Upper lobe of left lung (tissue), 6 donors: ENCODE measurements at places on chromosomes 11 and 22. TPM values are rescaled to one million over a fixed set of nuclear protein-coding genes. Genes with fewer than 3 reads are reported as not detected.

GRCh38 chr11:101848262-101848661 lies 66.5 kb upstream of the CEP126 start:
- H3K36me3 ChIP-seq, result no peaks in the 10 kb centered on the region
- no peak overlapping the region for H3K27ac ChIP-seq
- H3K27me3 ChIP-seq, result no peaks in the 10 kb centered on the region
- no peak overlapping the region for H3K4me3 ChIP-seq
- DNase-seq, result no peak

DNA sequence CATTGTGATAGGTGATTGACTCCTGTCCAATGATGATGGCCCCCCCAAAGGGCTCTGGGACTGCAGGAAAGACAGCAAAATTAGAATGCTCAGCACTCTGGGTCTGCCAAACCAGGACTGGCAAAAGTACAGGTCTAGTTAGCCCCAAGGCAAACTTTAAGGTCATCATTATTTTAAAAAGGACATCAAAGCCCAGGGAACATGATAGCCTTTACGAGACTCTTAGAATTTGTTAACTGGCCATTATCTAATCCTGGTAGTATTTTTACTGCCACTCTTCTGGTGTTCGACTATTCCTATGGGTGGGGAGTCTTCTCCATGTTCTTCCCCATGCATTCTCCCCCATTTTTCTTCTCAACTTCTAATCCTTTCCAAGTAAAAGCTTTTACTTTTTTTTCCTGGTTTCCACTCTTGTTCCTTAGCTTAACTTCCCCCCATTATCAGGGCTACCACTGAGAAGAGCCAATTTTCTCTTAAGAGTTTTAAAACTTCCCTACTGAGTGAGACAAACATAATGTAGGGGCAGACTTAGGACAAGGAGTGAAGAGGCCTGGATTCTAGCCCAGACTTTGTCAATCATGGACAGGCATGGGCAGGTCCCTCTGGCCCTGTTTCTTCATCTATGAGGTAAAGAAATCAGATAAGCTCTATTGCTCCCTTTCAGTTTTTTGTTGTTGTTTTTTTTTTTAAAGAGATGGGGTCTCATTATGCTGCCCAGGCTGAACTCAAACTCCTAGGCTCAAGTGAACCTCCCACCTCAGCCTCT lies 7.1 kb downstream of the DDB1 start:
- no peaks in the 10 kb centered on the region for H3K27me3 ChIP-seq
- H3K27ac ChIP-seq, result no peak overlapping the region
- H3K4me1 ChIP-seq, result peaks cover 3% of the 10 kb centered on the region
- no peak for DNase-seq
- H3K36me3 ChIP-seq, result peaks cover 72% of the 10 kb centered on the region

The TSPAN18 gene
- total RNA-seq, result 20.0 TPM

The INPP5J gene
- total RNA-seq, result 5.9 TPM

DNA sequence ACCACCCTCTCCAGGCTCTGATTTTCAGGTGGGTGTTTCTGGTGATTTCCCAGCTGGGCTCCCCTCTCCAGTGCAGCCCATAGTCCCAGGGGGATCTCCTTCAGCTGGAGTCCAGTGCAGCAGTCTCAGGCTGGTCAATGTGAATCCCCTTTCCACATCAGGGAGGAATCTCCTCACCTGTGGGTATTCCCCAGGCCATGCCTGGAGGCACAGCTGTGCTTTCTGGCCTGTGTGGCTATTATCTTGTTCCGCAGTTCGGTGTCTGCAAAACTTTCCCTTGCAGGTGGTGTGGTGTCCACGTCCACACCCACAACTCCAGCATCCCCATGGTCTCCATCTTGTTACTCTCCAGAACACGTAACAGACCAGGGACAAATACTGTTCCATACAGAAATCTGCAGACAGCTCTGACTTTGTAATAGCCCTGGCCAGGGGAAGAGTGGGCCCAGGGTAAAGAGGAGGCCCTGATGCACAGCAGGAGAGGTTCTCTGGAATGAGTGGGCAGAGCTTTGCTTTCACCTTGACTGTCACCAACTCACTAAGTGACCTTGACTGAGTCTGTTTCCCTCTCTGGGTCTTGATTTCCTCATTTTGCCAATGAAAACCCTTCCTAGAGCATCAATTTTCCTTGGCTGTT lies 183.2 kb downstream of the CSNK2A3 start:
- no peaks in the 10 kb centered on the region for H3K36me3 ChIP-seq
- H3K4me3 ChIP-seq, result no peak overlapping the region
- no peak for DNase-seq
- no peaks in the 10 kb centered on the region for H3K4me1 ChIP-seq
- H3K27me3 ChIP-seq, result no peaks in the 10 kb centered on the region
- no peak overlapping the region for H3K27ac ChIP-seq

The SMTNL1 gene
- not detected for total RNA-seq

The CD248 gene
- 5.2 TPM for total RNA-seq

DNA sequence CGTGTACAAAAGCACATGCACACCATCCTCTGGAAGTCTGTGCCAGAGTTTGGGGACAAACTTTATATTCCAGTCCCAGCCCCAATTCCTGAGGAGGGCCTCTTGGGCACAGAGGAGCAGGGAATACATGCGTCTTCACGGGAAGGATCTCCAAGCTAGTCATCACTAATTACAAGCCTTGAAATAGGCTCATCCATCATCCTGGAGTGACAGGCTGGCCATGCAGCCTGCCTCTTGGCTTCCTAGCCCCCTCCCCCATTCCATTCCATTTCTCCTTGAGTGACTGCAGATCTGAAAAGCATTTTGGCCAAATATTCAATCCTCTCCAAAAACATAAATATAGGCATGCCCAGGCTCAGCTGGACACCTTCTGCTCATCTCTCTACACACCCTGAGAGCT lies 24.8 kb downstream of the SERPING1 start:
- no peak for DNase-seq
- no peaks in the 10 kb centered on the region for H3K27me3 ChIP-seq
- H3K4me1 ChIP-seq, result no peaks in the 10 kb centered on the region
- no peak overlapping the region for H3K27ac ChIP-seq

GRCh38 chr11:32643526-32643925 lies 59.9 kb downstream of the EIF3M start:
- H3K4me1 ChIP-seq, result no peaks in the 10 kb centered on the region
- no peak overlapping the region for H3K4me3 ChIP-seq
- no peaks in the 10 kb centered on the region for H3K27me3 ChIP-seq
- no peak overlapping the region for H3K27ac ChIP-seq
- no peak for DNase-seq
- no peaks in the 10 kb centered on the region for H3K36me3 ChIP-seq

GRCh38 chr22:45877036-45877380 lies 100.0 kb downstream of the WNT7B start:
- H3K27ac ChIP-seq, result no peak overlapping the region
- DNase-seq, result peak; percentile 7
- H3K4me1 ChIP-seq, result peaks cover 4% of the 10 kb centered on the region
- H3K36me3 ChIP-seq, result no peaks in the 10 kb centered on the region
- H3K4me3 ChIP-seq, result no peak overlapping the region
- peaks cover 7% of the 10 kb centered on the region for H3K27me3 ChIP-seq

- DNase-seq, result peak; percentile 20
- H3K4me3 ChIP-seq, result no peak overlapping the region
- peaks cover 10% of the 10 kb centered on the region for H3K36me3 ChIP-seq
- H3K27me3 ChIP-seq, result no peaks in the 10 kb centered on the region
- peaks cover 16% of the 10 kb centered on the region for H3K4me1 ChIP-seq
Measured at GRCh38 chr22:47174671-47175112, 412.2 kb downstream of the TBC1D22A start.

- no peak for DNase-seq
- no peaks in the 10 kb centered on the region for H3K27me3 ChIP-seq
- peaks cover 21% of the 10 kb centered on the region for H3K4me1 ChIP-seq
- H3K27ac ChIP-seq, result peak overlapping the region; percentile 98
- no peaks in the 10 kb centered on the region for H3K36me3 ChIP-seq
- H3K4me3 ChIP-seq, result peak overlapping the region; percentile 4
Measured at GRCh38 chr11:78420255-78420764, 2.7 kb upstream of the GAB2 start.

DNA sequence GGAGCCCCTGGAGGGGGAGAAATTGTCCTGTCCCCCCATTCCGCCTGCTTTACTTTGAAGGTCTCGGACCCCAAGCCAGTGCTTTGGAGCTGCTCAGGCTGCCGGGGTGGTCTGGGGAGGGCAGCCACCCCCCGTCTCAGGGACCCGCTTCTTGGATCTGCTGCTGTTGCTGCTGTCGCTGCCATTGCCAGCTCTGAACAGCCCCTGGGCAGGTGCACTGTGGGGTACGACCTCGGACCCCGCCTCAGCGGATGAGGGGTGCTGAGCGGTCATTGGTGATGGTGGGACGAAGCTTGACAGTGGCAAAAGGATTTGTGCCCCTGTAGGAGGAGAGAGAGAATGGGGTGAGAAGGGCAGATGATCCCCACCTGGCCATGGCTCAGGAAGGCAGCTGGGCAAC lies 1.1 kb upstream of the SLC16A8 start:
- DNase-seq, result no peak
- no peak overlapping the region for H3K27ac ChIP-seq
- no peak overlapping the region for H3K4me3 ChIP-seq
- peaks cover 32% of the 10 kb centered on the region for H3K4me1 ChIP-seq
- H3K27me3 ChIP-seq, result peaks cover 34% of the 10 kb centered on the region

The ACP2 gene
- total RNA-seq, result 37.0 TPM

GRCh38 chr22:39560127-39560526 lies 10.4 kb upstream of the CACNA1I start:
- peaks cover 10% of the 10 kb centered on the region for H3K4me1 ChIP-seq
- H3K4me3 ChIP-seq, result no peak overlapping the region
- H3K27me3 ChIP-seq, result no peaks in the 10 kb centered on the region
- H3K27ac ChIP-seq, result no peak overlapping the region
- DNase-seq, result no peak
- H3K36me3 ChIP-seq, result no peaks in the 10 kb centered on the region

The SCGB1A1 gene
- total RNA-seq, result 1,522 TPM

GRCh38 chr11:58652726-58653280 lies 30.3 kb downstream of the CNTF start:
- H3K36me3 ChIP-seq, result no peaks in the 10 kb centered on the region
- no peaks in the 10 kb centered on the region for H3K27me3 ChIP-seq
- H3K4me3 ChIP-seq, result no peak overlapping the region
- no peak for DNase-seq
- H3K4me1 ChIP-seq, result no peaks in the 10 kb centered on the region
- H3K27ac ChIP-seq, result no peak overlapping the region

GRCh38 chr11:94586546-94586945 lies 19.4 kb downstream of the PIWIL4 start:
- no peaks in the 10 kb centered on the region for H3K4me1 ChIP-seq
- H3K36me3 ChIP-seq, result no peaks in the 10 kb centered on the region
- no peak overlapping the region for H3K27ac ChIP-seq
- DNase-seq, result no peak
- H3K4me3 ChIP-seq, result no peak overlapping the region

DNA sequence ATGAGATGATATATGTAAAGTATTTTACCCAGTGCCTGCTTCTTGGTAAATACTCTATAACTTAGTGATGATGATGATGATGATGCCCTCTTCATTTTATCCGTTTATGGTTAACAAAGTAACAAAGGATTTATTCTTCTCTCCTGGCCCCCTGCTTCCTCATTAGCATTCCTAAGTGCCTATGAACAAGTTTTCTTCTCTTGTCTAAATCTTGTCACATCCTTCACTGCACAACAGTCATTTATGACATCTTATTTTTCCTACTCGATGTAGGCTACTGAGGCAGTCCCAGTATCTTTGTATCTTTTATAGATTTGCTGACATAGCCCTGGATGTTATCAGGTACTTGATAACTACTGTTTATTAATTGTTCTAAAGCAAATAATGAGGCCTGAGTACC lies 754.4 kb upstream of the ARHGAP42 start:
- no peaks in the 10 kb centered on the region for H3K4me1 ChIP-seq
- no peaks in the 10 kb centered on the region for H3K27me3 ChIP-seq
- H3K4me3 ChIP-seq, result no peak overlapping the region
- no peaks in the 10 kb centered on the region for H3K36me3 ChIP-seq

DNA sequence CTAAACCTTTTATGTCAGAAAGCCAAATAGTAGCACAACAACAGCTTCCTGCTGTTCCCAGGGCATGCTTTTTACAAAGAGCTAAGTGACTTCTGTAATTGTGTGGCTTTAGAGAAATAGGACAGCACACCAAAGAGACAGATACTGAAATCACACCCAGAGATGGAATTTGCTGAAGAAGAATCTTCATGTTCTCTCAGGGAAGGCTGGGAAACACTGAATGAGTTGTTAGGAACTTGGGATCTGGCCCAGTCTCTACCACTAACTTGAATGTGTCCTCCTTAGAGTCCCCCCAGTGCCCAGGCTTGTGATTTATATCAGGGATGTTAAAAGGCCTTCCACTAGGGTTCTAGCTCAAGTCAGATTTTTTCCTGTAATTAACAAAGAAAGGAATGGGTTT lies 175.2 kb downstream of the DBX1 start:
- H3K4me3 ChIP-seq, result no peak overlapping the region
- H3K27ac ChIP-seq, result no peak overlapping the region
- no peak for DNase-seq
- peaks cover 9% of the 10 kb centered on the region for H3K4me1 ChIP-seq
- no peaks in the 10 kb centered on the region for H3K27me3 ChIP-seq

- H3K36me3 ChIP-seq, result no peaks in the 10 kb centered on the region
- no peaks in the 10 kb centered on the region for H3K27me3 ChIP-seq
- H3K4me3 ChIP-seq, result no peak overlapping the region
- DNase-seq, result no peak
- H3K4me1 ChIP-seq, result no peaks in the 10 kb centered on the region
- H3K27ac ChIP-seq, result no peak overlapping the region
Measured at GRCh38 chr11:35794850-35795249, 132.3 kb downstream of the TRIM44 start.

- no peak overlapping the region for H3K4me3 ChIP-seq
- peaks cover 22% of the 10 kb centered on the region for H3K36me3 ChIP-seq
- H3K27ac ChIP-seq, result no peak overlapping the region
- H3K4me1 ChIP-seq, result no peaks in the 10 kb centered on the region
- H3K27me3 ChIP-seq, result no peaks in the 10 kb centered on the region
Measured at GRCh38 chr11:116888884-116889549, 51.6 kb upstream of the APOA1 start.

- H3K4me1 ChIP-seq, result peaks cover 23% of the 10 kb centered on the region
- no peak overlapping the region for H3K4me3 ChIP-seq
- DNase-seq, result no peak
- H3K27ac ChIP-seq, result no peak overlapping the region
Measured at GRCh38 chr22:24541681-24542515, 13.0 kb downstream of the GUCD1 start.

GRCh38 chr22:42154293-42155052 lies 23.9 kb upstream of the CYP2D6 start:
- no peak for DNase-seq
- no peaks in the 10 kb centered on the region for H3K27me3 ChIP-seq
- H3K36me3 ChIP-seq, result peaks cover 15% of the 10 kb centered on the region

The EP300 gene
- 78.3 TPM for total RNA-seq

- no peak overlapping the region for H3K27ac ChIP-seq
- H3K4me1 ChIP-seq, result no peaks in the 10 kb centered on the region
Measured at GRCh38 chr22:17806437-17806836, 32.2 kb upstream of the BID start.

The OR10A2 gene
- not detected for total RNA-seq

The GUCY1A2 gene
- total RNA-seq, result 10.5 TPM

The RIMBP3C gene
- total RNA-seq, result 0.10 TPM

DNA sequence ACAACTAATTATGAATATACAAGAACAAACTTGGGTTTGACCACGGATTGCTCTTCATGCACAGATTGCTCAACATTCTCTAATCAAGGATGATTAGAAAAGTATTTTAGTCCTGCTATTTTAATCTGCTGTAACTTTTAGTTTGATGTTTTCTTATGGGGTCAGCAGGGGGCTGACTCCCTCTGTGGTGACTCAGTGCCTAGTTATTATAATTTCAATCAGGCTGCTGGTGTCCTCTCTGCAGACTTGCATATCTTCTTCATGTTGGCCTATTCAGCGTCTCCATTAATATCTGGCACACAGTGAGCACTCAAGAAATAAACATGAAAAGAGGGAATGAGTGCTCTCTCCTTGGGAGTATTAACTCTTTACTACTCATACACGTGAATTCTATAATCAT lies 223.8 kb upstream of the DDI1 start:
- H3K27me3 ChIP-seq, result no peaks in the 10 kb centered on the region
- no peak overlapping the region for H3K4me3 ChIP-seq
- no peak for DNase-seq
- no peak overlapping the region for H3K27ac ChIP-seq
- no peaks in the 10 kb centered on the region for H3K4me1 ChIP-seq
